Stomach (tissue), 19 donors: ENCODE measurements at places on chromosomes 5 and 9. TPM values are rescaled to one million over a fixed set of nuclear protein-coding genes. Genes with fewer than 3 reads are reported as not detected.

The SMIM33 gene
- polyA plus RNA-seq, result 0.13 TPM

The FBN2 gene
- 0.19 TPM for polyA plus RNA-seq

The TGFBI gene
- polyA plus RNA-seq, result 54.4 TPM

The STING1 gene
- 22.3 TPM for polyA plus RNA-seq

The FCHSD1 gene
- polyA plus RNA-seq, result 9.9 TPM

The ASPN gene
- 1.2 TPM for polyA plus RNA-seq

The UNC13B gene
- polyA plus RNA-seq, result 13.3 TPM

The MYO10 gene
- polyA plus RNA-seq, result 18.1 TPM

The NDOR1 gene
- 9.5 TPM for polyA plus RNA-seq
